ENCODE measurements at places on chromosomes 12 and 14. TPM values are rescaled to one million over a fixed set of nuclear protein-coding genes. Genes with fewer than 3 reads are reported as not detected.

GRCh38 chr14:68295316-68295816 lies 475.8 kb downstream of the RAD51B start:
- H3K4me3 ChIP-seq = no peak overlapping the region
- DNase-seq = no peak
- H3K27ac ChIP-seq = no peak overlapping the region

GRCh38 chr12:23066095-23066494 lies 441.1 kb downstream of the ETNK1 start:
- H3K4me3 ChIP-seq = no peak overlapping the region
- no peak for DNase-seq
- no peaks in the 10 kb centered on the region for H3K4me1 ChIP-seq

- peaks cover 6% of the 10 kb centered on the region for H3K4me1 ChIP-seq
- no peak overlapping the region for H3K27ac ChIP-seq
- no peak for DNase-seq
- H3K27me3 ChIP-seq = no peaks in the 10 kb centered on the region
These were observed 5.2 kb upstream of the RIMKLB start for GRCh38 chr12:8692573-8692972.

Gene KRT72
- not detected for polyA plus RNA-seq

DNA sequence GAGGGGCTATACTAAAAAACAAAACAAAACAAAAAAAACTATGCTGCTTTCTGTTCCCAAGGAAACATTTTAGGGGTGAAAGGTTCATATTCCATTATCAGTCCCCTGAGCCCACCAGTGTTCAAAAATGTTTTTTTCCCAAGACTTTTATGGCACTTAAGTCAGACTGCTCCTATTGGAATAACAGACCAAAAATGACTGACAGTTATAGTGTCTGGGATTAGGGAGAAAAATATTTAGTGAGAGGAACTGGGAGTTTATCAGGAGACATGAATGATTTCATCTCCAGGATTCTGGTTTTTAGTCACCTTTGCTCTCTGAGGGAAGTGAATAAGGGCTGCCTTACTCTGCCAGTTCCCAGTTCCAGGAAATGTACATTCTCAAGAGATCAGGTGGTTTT lies 68.0 kb downstream of the PDE3A start:
- no peak for DNase-seq
- no peaks in the 10 kb centered on the region for H3K27me3 ChIP-seq
- H3K4me1 ChIP-seq = no peaks in the 10 kb centered on the region
- no peak overlapping the region for H3K27ac ChIP-seq

DNA sequence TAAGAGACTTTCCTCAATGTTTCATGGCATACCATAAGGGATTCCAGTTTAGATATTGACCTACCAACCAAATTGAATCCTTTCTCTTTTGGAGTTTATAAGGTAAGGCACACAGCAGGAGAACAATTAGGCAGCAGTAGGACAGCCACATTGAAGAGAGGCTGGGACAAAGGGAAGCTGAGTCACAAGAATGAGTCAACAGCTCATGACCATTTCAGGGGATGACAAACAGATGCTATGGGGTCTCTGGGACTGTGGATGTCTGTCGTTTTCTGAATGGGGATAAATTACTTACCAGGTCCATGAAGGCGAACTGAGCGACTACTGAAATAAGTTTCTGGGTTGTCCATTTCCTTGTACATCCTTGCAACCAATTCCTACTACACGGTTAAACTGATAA lies 48.6 kb upstream of the E2F7 start:
- H3K4me3 ChIP-seq = no peak overlapping the region
- no peaks in the 10 kb centered on the region for H3K27me3 ChIP-seq
- no peak overlapping the region for H3K27ac ChIP-seq
- no peaks in the 10 kb centered on the region for H3K4me1 ChIP-seq
- no peak for DNase-seq
- H3K36me3 ChIP-seq = no peaks in the 10 kb centered on the region

DNA sequence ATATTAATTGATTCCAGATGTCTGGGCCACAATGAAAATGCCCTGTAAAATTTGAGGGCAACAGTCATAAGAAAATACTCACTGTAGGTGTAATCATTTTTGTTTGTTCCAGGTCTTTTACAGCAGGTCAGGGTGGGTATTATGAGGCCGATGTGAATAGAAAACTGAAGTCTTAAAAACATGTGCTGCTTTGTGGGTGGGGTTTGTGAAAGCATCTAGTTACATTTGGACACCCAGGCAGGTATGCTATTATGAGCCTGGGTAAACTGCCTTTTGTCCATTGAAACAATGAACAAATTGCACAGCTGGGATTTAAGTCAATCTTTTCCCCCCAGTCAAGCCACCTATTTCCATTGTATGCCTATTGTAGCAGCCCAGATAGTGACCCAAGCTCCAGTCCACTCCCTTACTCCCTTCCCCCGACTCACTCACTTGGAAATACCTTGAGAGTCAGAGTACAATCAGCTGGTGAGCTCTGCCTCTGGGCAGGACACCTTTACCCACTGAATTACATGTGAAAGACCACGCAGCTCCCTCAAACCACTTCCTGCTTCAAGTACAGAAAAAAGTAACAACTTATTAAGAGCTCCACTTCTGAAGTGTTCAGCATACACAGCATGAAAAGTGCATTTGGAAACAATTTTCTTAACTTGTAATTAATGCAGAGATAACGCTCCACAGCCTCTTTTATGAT lies 1.8 kb downstream of the IGF1 start:
- H3K27me3 ChIP-seq = no peaks in the 10 kb centered on the region
- peaks cover 9% of the 10 kb centered on the region for H3K4me1 ChIP-seq
- DNase-seq = no peak

GRCh38 chr14:89954070-89955021 lies at the start of gene EFCAB11:
Gene EFCAB11, minus strand, starts transcription at chr14:89954730. Its CDS starts 70 bp downstream, at chr14:89954660.
- no peaks in the 10 kb centered on the region for H3K27me3 ChIP-seq
- peaks cover 44% of the 10 kb centered on the region for H3K4me1 ChIP-seq
- peak within 1 kb of the TSS; percentile 99 for H3K27ac ChIP-seq
- peak within 1 kb of the TSS; percentile 99 for H3K4me3 ChIP-seq
- DNase-seq = peak; percentile 98
- peaks cover 7% of the 10 kb centered on the region for H3K36me3 ChIP-seq

GRCh38 chr12:88258396-88258795 lies 116.3 kb downstream of the TMTC3 start:
- H3K4me1 ChIP-seq = no peaks in the 10 kb centered on the region
- no peaks in the 10 kb centered on the region for H3K36me3 ChIP-seq
- H3K4me3 ChIP-seq = no peak overlapping the region
- H3K27ac ChIP-seq = no peak overlapping the region

GRCh38 chr12:95547522-95548055 lies 3.7 kb downstream of the USP44 start:
- peak; percentile 35 for DNase-seq
- peak overlapping the region; percentile 55 for H3K27ac ChIP-seq
- H3K27me3 ChIP-seq = peaks cover 10% of the 10 kb centered on the region
- peaks cover 18% of the 10 kb centered on the region for H3K4me1 ChIP-seq
- H3K4me3 ChIP-seq = peak overlapping the region; percentile 26

Gene VRTN
- polyA plus RNA-seq = not detected
